ENCODE measurements at places on chromosomes 3 and 15.

GRCh38 chr3:155941354-155941753 is 70.9 kb downstream of the GMPS start:
- no peak for DNase-seq

DNA sequence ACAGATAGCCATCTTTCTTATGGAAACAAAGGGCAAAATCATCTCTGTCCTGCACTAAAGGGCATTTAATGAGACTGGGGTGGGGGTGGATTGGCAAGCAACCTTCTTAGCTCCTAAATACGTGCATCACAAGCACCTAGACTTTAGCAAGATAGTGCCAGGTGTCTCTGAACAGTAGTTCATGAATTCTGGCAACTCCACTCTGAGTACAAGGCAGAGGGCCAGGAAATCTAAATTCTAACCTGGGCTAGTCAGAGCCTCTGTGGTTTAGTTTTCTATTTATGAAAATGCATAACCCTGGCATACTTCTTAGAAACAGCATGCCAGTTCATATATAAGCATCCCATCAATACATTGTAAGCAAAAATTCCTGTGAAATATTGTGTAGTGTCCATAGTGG is 788.5 kb downstream of the MCTP2 start:
- no peak for DNase-seq

GRCh38 chr3:113531826-113532697 is at the start of gene SIDT1:
SIDT1 (plus strand) TSS chr3:113532555; CDS start chr3:113533022, 467 bp downstream.
- DNase-seq: no peak

- DNase-seq: no peak
These were observed 20.0 kb downstream of the SLC35G2 start for GRCh38 chr3:136838641-136839555.

GRCh38 chr3:25396686-25397085 is 31.4 kb upstream of the RARB start:
- no peak for DNase-seq

DNA sequence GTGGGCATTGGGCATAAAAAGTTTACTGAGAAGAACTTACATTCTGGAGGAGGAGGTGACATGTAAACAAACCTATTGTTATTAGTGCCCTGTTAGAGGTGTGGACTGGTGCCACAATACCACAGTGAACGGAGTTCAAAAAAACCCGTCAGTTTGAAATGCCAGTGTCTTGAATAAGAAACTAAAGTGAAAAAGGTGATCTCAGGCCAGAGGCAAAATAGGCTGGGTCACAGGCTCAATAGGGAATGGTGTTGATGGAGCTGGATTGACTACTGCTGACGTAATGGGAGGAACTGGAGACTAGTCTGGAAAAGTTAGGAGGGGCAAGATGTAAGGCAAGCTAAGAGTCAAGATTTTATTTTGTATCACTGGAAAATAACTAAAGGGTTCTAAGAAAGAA is 1.6 kb upstream of the DCBLD2 start:
- no peak for DNase-seq

GRCh38 chr3:131401978-131402377 is 20.4 kb downstream of the NUDT16 start:
- DNase-seq: no peak

DNA sequence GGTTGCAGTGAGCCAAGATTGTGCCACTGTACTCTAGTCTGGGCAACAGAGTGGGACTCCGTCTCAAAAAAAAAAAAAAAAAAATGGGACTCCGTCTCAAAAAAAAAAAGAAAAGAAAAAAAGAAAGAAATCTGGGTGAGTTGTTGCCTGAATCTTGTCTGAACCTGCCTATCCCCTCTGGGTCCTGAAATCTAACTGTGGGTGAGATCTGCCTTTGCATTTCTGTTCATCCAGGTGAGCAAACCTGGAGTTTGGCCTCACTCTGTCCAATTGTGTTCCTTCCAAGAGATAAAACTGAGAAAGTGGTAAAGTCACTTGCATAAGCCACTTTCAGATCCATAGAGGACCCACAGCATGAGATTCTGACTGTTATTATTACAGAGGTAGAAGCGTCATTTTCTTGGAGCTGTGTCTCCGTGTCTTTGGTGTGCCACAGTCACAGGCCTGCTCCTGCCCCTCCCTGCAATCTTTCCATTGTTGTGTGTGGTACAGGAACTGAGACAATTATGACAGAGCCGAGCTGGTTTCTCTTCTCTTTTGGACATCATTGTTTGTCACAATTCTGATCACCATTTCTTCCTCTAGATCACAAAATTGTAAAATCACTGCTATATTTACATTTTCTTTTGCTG is 235.9 kb downstream of the LPP start:
- no peak for DNase-seq

GRCh38 chr3:143295201-143296080 is 175.9 kb downstream of the CHST2 start:
- DNase-seq: no peak

DNA sequence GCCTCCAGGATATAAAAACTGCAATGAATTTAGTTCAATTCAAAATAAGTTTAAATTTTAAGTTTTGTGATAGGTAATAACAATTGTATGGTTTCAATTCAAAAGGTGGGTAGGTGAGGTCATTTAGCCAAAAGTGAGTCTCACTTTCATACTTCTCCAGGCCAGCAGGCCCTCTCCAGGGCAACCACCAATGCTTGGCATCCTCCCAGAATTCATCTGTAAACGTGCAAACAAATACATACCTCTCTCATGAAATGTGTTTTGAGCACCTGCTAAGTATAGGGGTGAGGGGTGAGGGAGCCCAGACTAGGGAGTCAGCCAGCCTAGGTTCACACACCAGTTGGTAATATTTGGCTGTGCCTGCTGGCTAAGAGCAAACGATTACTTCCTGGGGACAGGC is 22.0 kb upstream of the RBSN start:
- no peak for DNase-seq

GRCh38 chr3:124281453-124282316 is 289.8 kb upstream of the ROPN1 start:
- DNase-seq: peak; percentile 38

GRCh38 chr15:96720251-96720650 is 389.8 kb downstream of the NR2F2 start:
- no peak for DNase-seq

DNA sequence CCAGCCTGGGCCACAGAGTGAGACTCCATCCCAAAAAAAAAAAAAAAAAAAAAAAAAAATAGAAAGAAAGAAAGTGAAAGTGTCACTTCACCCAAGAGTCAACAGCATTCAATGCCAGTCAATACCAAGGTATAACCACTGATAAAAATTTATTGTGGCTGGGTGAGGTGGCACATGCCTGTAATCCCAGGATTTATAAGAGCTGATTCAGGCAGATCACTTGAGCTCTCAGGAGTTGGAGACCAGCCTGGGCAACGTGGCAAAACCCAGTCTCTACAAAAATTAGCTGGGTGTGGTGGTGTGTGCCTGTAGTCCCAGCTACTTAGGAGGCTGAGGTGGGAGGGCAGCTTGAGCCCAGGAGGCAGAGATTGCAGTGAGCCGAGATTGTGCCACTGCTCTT is 46.5 kb upstream of the PIK3CB start:
- no peak for DNase-seq

- DNase-seq: no peak
These were observed 2.4 kb downstream of the ACAP2 start for GRCh38 chr3:195440379-195440778.

- DNase-seq: no peak
These were observed 58.6 kb downstream of the UACA start for GRCh38 chr15:70704731-70705130.

DNA sequence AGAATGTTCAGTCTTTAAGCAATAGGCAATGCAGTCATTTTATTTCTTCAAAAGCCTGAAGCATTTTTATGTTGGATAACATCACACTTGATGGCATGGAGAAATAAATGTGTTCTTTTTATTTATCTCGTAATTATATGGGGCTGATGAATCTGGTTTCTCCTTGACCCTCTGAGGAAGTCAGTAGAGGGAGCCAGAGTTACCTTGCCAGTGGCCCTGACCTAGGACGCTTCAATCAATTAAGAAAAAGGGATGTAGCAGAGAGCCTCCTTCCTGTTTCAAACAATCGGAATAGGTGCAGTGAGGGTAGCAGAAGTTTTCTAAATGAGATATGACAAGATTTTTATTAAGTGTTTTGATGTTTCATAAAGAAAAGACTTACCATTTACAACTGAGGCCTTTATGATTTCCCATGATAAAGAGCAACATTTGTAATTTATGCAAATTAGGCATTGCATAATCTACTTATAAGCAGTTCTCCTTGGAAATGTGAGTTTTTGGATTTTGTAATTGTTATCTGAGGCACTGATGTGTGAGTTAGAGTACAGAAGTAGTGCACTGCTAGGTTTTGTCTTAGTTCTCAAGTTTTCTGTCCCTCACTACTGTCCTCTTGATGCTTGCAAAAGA is 129.1 kb downstream of the RAP2B start:
- DNase-seq: peak; percentile 32

DNA sequence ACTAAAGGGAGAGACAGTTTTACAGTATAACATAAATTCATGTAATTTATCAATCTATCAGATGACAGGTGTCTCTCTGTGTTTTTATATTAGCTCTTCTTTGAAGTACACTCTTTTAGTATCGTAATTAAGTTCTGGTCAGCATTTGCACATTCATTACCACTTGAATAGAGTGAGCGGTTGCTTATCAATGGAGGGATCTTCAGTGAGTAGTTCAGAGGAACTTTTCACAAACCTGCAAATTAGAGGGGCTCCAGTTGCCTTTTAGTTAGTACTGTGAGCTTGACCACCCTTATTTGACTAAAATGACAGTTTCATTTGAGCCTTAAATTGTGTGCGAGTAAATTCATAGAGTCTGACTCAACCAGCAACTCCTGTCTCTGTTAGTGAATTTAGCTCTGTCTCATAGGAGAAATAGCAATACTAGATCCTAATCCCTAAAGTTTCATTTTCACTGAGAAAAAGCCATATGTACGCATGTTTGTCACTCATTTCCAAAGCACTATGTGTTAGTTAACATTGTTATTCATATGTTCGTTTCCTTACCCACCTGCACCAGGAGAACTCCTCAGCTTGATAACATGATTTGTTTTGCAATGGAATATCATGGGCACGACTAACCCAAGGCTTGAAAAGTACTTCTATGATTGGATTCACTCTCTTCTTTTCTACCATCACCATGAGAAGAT is 57.5 kb upstream of the ZBED2 start:
- no peak for DNase-seq

DNA sequence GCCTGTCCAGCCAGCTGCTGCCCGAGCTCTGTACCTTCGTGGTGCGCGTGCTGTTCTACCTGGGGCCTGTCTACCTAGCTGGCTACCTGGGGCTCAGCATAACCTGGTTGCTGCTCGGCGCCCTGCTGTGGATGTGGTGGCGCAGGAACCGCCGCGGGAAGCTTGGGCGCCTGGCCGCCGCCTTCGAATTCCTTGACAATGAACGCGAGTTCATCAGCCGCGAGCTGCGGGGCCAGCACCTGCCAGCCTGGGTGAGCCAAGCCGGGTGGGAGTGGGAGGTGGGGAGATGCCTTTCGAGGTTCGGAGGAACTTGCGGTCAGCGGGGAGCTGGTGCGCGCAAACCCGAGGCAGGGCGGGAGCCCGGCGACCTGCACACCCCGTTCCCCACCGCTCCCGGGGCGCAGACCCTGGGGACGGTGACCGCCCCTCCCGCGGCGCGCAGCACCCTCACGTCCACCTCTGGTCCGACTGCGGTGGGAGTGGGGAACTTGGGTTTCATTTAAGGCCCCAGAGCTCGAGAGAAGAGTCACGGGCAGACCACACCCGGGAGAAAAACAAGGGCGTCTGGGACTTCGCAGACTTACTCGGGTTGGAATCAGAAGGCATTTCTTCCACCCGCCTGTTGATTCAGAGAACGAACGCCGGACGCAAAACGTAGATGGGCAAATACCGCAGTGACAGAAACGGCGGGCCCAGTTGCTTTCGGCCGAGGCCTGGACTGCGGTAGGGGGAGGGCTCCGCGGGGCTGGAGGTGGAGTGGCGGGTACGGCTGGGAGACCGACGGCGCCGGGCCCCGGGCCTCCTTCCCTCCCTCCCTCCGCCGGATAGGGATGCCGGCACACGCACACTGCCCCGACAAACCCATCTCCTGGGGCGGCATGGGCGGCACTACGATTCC is 708 bp downstream of the ESYT3 start:
- DNase-seq: no peak

DNA sequence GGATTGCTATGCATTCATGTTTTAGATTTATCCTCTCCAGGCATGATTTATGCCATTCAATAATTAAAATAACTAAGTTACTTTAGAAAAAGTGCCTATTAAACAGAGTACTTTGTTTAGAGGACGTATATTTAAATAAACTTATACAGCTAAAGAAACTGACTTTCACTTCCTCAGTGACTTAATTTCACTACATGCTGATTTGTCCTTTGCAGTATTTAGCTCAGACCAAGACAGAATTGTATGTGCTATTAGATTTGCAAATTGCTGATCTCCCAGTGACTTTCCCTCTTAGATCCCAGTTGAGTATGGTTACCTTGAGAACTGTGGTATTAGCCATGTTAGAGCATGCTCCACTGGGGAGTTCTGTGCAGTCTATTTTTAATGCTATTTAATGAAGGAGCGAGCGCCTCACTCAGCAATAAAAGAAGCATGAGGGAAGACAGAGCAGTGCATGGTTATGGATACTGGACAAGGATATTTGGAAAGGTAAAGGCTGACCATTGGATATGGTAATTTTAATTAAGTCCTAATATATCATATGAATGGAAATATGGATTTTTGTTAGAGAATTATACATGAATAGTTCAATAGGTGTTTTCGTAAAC is 2.7 kb downstream of the ARPP21 start:
- DNase-seq: no peak

DNA sequence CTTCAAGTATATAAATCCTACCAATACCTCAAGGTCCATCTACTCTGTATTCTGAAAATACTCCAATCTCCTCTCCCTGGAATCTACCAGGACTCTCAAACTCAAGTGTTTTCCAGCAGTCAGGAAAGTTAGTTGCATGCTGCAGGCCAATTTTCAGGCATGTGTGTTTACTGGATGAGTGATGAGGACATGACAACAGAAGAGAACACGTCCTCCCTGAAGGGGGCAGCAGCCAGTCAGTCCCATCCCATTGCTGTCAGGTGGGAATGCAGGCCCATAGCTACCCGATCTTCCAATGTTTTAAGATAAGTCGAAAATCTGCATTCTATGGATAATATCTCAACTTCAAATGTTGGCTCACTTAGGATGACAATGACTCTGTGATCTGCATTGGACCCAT is 496.2 kb downstream of the FHIT start:
- no peak for DNase-seq

DNA sequence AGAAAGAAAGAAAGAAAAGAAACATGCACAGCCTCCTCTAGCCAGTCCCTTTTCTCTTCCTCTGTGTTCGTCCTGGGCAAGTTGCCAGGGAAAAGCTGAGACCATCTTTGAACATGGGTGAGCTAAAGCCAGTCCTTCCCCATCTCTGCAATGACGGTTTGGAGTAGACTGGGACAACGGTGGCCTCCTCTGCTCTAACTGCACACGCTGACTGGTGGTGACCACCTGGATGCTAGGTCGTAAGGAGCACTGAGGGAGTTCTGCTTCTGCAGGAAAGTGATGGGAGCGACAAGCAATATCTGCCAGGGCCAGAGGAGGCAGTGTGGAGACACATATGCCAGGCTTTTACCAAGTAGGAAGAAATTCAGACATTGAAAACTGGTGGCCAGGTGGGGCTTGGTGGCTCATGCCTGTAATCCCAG is 111.7 kb downstream of the NUP210 start:
- DNase-seq: peak; percentile 51

- DNase-seq: no peak
These were observed 57.2 kb upstream of the ST8SIA2 start for GRCh38 chr15:92336419-92336987.

GRCh38 chr3:62718515-62719320 is 156.5 kb downstream of the CADPS start:
- no peak for DNase-seq

Measured in brain microvascular endothelial cell (primary cell).